ENCODE measurements at places on chromosomes 2 and 18. TPM values are rescaled to one million over a fixed set of nuclear protein-coding genes. Genes with fewer than 3 reads are reported as not detected.

DNA sequence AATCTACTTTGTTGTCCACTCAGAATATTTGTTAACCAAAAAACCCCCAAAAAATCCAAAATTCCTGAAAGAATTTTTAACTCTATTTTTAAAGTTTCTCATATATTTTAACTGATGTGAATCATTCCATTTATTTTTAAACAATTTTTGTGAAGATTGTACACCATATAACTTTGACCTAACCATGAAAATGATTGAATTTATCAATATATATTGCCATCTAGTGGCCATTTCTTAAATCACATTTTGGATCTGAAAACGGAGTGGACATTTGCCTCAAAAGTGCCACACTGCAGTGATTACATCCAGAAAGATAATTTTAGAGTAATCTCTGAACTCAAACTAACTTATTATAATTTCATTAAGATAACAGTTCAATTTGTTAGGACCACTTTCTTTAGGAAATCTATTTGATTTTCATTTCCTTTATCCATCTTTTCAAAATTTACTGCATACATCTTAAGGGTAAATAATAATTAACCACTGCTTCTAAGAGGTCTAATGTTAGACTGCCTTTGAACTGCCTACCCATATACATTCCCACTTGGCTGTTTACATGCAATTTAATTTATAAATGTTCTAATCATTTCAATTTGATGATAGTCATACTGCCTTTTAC is 71.1 kb downstream of the DSC3 start:
- no peak overlapping the region for H3K27ac ChIP-seq
- H3K4me1 ChIP-seq, result no peaks in the 10 kb centered on the region
- DNase-seq, result peak; percentile 6
- no peak overlapping the region for H3K4me3 ChIP-seq
- H3K36me3 ChIP-seq, result no peaks in the 10 kb centered on the region
- no peaks in the 10 kb centered on the region for H3K27me3 ChIP-seq

DNA sequence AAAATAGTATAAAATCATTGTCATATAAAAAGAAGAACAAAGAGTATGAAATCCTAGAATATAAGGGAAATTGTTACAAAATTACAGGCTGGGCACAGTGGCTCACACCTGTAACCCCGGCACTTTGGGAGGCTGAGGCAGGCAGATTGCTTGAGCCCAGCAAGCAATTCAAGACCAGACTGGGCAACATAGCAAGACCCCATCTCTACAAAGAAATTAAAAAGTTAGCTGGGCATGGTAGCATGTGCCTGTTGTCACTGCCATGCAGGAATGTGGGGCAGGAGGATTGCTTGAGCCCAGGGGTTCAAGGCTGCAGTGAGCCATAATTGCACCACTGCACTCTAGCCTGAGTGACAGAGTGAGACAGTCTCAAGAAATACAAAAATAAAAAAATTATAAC is 44.8 kb downstream of the NAPG start:
- H3K4me3 ChIP-seq, result no peak overlapping the region
- H3K36me3 ChIP-seq, result no peaks in the 10 kb centered on the region
- no peak overlapping the region for H3K27ac ChIP-seq
- DNase-seq, result no peak
- H3K4me1 ChIP-seq, result no peaks in the 10 kb centered on the region

GRCh38 chr2:217695033-217695520 is 307.7 kb downstream of the TNS1 start:
- H3K27ac ChIP-seq, result no peak overlapping the region
- no peaks in the 10 kb centered on the region for H3K36me3 ChIP-seq
- no peaks in the 10 kb centered on the region for H3K27me3 ChIP-seq
- no peak overlapping the region for H3K4me3 ChIP-seq
- DNase-seq, result no peak

SERPINB12 gene
- not detected for total RNA-seq

- no peak for DNase-seq
- H3K27ac ChIP-seq, result no peak overlapping the region
- H3K27me3 ChIP-seq, result no peaks in the 10 kb centered on the region
- peaks cover 23% of the 10 kb centered on the region for H3K36me3 ChIP-seq
These were observed 71.1 kb downstream of the ACTR3 start for GRCh38 chr2:113961000-113961399.

- no peaks in the 10 kb centered on the region for H3K27me3 ChIP-seq
- no peaks in the 10 kb centered on the region for H3K4me1 ChIP-seq
- no peak overlapping the region for H3K4me3 ChIP-seq
- DNase-seq, result no peak
- no peaks in the 10 kb centered on the region for H3K36me3 ChIP-seq
These were observed 448.6 kb downstream of the BCL11A start for GRCh38 chr2:60104514-60105505.

ARHGEF4 gene
- 2.5 TPM for total RNA-seq

DNA sequence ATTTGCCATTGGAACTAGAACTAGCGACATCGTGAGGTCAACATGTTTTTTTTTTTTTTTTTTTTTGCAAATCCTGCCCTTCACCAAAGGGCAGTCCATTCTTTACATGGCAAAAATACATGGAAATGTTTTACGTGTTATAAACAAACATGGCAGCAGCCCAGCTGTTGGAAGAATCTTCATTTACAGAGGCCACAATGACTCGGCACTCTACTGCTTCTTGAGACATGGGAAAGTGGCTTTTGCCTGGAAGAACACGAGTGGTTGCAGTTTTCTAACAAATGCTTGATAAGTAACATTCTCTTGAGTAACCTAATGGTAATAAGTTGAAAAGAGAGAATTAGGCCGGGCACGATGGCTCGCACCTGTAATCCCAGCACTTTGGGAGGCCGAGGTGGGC is 22.8 kb upstream of the POLR1B start:
- H3K27ac ChIP-seq, result no peak overlapping the region
- H3K36me3 ChIP-seq, result peaks cover 28% of the 10 kb centered on the region
- H3K4me3 ChIP-seq, result no peak overlapping the region
- H3K4me1 ChIP-seq, result no peaks in the 10 kb centered on the region

- H3K27me3 ChIP-seq, result no peaks in the 10 kb centered on the region
- H3K27ac ChIP-seq, result no peak overlapping the region
- H3K4me1 ChIP-seq, result no peaks in the 10 kb centered on the region
- DNase-seq, result no peak
- H3K4me3 ChIP-seq, result no peak overlapping the region
- H3K36me3 ChIP-seq, result no peaks in the 10 kb centered on the region
These were observed 50.3 kb downstream of the TSN start for GRCh38 chr2:121805766-121806143.
